ENCODE measurements at places on chromosomes 6 and 20.

- DNase-seq = no peak
Observed at GRCh38 chr6:25417046-25417605, 138.0 kb downstream of the CARMIL1 start.

DNA sequence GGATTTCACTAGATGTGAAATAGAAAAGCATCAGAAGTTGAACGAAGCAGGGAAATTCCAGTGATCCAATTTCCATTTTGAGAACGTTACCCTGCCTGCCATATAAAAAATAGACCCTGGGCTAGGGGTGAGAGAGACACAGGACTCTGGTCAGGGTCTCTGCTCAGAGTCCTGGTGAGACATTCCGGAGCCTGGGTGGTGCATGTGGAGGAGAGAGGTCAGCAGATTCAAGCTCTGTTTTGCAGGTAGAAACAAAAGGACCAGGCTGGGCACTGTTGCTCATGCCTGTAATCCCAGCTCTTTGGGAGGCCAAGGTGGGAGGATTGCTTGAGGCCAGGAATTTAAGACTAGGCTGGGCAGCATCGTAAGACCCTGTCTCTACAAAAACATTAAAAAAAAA lies 17.9 kb downstream of the PKIG start:
- no peak for DNase-seq

DNA sequence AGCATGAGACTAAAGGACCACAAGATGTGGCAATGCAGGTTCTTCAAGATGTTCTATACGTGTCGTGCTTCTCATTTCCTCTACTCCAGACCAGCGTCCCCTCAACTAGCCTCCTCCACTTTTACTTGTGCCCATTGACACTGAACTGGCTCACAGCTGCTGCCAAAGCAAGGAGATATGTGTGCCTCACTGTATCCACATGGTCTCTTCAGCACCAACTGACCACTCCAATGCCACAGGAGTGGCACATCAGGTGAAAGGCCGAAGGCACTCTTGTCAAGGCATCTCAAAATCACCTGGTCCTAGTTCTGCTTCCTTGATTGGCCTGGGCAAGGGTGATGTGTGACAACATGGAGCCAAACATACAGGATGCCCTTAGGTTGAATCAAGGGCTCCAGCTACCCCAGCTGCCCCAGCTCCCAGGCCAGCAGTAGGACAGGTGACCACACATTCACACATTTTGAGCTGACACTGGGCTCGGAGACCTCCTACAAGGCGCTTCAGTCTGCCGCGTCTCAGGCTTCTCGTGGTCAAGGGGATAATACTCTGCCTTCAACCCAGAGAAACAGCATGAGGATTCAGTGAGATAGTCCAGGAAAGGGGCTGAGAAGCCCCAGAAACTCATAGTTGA lies 205.2 kb upstream of the CDH4 start:
- DNase-seq = no peak

DNA sequence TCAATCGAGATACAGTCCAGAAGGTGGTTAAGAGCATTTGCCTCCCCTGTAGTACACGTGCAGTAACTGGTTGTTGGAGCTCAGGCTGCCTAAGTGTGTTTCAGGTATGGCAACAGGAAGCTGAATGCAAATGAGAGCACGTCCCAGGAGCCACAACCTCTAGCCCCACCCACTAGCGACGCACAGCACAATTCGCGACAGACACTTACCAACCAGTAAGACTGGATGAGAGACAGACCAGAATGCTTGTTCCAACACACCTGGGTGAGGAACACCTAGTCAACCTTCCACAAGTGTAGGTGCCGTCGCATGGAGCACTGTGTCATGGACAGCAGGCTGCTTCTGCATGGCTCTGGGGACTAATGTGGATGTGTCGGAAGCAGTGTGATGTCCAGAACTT lies 7.2 kb upstream of the SERPINB1 start:
- DNase-seq = peak; percentile 59

GRCh38 chr6:75205776-75206575 lies at the start of gene COL12A1:
TSS of gene COL12A1 (minus strand) at chr6:75206053. CDS start at chr6:75202792, 3,261 bp downstream.
- peak; percentile 14 for DNase-seq

GRCh38 chr20:49160057-49160929 lies 27.8 kb downstream of the STAU1 start:
- no peak for DNase-seq

DNA sequence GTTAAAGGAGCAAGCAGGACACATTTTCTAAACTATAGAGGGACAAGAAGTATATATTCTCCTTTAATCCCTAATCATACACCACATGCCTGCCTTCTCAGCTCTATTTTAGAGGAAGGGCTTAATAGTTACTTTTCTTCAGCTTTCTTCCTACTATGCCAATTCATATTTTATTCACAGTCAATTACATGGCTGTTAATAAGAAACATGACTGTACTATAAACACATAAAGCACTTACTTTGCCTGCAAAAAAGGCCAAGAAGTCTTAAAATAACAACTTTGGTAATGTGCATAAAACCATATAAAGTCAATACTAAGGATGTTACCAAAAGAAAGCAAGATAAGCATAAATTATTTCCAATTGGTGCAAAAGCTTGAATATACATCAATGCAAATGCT lies 6.4 kb downstream of the KIAA0408 start:
- DNase-seq = no peak

DNA sequence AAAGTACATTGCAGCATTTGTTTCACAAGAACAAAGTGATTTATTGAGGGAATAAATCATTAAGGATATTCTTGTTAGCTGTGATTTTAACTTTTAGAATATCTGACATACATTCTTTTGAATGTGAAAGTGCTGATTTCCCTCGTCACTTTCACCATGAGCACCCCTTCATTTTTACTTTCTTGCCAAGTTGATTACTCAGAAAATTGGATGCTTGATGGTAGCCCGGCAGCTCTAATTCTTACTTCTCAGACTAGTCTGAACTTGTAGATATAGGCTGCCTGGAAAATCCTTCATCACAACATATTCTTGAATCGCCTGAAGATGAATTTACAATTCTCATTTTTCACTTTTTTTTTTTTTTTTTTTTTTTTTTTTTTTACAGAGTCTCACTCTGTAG lies 147.1 kb upstream of the SMLR1 start:
- no peak for DNase-seq

DNA sequence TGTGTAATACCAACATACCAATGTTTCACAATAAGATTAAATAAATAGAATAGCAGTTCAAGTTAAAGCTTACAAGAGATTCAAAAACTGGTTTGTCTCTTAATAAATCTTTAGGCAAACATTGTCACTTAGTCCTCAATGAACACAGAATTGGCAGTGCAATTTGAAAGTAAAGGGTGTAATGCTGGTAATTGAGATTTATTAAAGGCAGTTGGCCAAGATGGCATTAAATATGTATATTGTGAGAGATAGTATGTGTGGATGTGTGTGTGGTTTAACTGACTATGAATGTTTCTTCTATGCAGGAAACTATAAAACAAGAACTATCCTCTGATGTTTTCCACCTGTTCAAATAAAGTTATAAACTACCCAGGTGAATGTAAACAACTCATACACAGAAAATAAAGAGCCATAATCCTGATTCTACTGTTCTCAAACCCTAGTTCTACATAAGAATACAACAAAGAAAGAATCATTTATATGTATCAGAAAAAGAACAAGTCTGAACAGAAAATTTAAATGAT lies 267.9 kb upstream of the PTCHD4 start:
- no peak for DNase-seq

DNA sequence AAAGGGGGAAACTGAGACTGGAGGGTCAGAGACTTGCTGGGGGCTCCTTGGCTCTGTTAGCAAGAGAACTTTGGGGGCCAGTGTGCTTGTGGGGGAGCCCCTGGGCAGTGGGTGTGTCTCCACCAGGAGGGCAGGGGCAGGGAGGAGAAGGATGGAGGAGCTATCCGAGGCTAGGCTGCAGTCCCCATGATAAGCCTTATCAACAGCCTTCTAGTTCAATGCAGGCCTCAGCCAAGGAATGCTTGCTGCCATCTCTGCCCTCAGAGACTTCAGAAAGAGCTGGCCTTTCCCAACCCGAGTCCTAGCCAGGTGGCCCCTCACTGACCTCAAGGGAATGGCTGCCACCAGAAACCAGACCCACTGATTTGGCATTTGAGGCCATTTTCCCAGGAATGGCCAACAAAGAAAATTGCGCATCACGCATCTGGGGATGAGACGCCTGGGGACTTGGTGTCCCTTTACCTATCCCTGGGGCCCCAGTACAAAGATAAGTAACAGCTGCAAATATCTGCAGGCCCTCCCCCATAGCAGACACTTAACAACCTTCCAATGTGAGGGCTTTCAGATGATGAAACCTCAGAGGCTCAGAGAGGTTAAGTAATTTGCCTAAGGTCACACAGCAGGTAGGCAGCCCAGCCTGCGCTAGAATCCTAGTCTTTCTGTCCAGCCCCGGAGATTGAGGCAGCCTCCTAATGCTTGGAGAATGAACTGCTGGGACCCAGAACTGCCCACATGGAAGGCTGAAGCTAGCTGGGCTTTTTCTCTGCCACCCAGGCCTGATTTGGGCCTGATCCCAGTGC lies 4.9 kb downstream of the TGM2 start:
- no peak for DNase-seq

DNA sequence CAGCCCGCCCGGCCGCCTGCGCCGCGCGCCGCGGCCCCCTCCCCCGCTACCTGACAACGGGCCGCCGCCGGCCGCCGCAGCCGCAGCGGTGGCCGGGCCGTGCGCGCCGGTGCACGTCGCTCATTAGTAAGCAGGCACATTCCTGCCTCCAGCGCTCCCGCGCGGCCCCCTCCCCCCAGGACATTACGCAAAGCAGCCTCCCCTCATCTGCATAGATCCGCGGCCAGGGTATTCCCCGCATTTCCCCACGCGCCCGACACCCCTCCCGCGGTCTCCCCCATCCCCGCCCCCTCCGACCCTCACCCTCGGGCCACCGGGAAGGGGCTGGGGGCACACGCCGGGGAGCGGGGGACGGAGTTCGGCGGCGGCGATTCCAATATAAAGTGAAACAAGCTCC lies at the start of gene HIVEP2:
HIVEP2 (minus strand) TSS at position 128 of the 397 bp plus-strand sequence. CDS start 170,438 bp downstream, outside the sequence.
- peak; percentile 89 for DNase-seq

GRCh38 chr6:10725044-10725443 lies 2.2 kb downstream of the TMEM14C start:
- DNase-seq = no peak

GRCh38 chr6:1473166-1473565 lies 83.8 kb downstream of the FOXF2 start:
- no peak for DNase-seq

- no peak for DNase-seq
Observed at GRCh38 chr6:22880686-22881433, 311.5 kb downstream of the HDGFL1 start.

- no peak for DNase-seq
Observed at GRCh38 chr20:21575981-21576740, 62.3 kb upstream of the NKX2-2 start.

DNA sequence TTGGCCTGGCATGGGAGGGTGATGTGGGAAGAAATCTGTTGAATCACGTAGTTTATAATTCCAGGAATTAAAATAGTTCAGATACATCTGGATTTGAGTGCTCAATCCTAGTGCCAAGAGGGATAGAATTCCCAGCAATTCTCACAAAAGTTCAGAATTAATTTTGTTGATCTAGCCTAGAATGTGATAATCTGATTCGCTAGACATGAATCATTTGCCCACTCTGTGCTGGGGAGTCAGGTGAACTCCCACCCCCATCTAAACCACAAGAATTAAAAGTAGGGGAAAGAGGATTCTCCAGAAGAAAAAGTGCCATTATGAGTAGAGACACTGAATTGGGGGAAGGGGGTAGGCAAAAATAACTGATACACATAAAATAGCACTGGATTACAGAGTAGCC lies 85.0 kb downstream of the LIN28B start:
- DNase-seq = no peak

DNA sequence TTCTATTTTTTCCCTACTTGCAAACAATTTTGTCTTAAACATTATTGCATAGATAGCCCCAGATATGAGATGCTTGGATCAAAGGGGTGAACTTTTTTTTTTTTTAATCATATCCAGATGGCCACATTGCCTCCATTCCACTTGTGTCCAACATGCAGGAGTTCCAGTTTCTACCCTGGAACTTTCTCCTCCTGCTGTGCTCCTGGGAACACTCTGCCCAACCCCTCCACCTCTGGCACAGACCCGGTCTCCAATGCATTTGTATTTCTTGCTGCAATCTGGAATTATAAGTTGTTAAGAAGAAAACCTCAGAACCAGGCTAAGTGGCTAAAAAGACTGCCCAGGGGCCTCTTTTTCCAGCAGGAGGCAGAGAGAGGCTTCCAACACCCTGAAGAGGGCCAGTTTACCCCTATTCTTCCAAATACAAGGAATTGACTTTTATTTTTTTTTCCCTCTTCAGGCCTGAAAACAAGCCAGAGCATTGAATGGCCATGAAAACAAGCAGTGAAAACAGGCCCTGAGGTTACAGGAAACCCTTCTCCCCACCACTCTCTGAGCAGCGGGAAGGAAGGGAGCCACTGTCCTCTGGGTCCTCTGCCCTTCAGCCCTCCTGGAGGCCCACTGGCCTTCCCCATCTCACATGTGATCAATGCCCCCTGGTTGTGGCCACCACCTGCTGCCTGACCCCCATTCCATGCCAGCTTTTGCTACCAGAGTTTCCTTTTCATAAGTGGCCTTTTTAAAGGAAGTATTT lies 44.3 kb downstream of the PDYN start:
- no peak for DNase-seq

DNA sequence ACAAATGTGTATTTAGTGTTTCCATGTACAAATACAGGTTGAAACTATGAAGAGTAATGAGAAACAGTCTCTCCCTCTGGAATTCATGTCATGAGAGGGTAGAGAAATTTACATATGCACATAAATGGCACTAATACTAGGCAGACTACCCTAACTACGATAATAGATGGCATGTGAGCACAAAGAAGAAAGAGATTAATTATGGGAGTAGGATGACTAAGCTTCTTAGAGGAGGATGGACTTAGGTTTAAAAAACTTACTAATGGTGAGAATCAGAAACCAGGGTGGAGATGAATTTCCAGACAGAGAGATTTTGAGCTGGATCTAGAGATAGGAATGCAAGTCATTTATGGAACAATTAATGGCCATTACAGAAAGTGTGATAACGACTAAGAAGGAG lies 225.3 kb upstream of the HTR1E start:
- DNase-seq = no peak

DNA sequence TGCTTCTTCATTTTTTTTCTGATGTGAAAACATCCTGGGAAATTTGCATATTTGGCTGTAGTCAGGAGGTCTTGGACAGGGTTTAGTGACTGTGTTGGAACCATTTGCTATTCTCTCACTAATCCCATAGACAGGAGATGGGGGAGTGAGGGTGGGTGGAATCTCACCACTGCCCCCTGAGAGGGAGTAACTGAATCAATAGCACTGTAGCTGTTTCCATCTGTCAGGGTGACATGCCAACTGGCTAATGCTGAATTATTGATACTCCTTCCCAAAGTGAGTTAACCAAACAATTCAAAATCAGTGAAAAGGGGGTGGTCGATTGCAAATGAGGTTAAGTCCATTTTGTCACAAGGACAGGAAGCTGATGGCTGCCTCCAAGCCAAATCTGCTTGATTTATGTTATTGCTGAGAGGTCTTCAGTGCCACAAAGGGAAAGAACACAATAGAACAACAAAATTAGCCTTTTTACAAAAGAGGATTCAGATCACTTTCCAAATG lies 55.1 kb upstream of the B3GAT2 start:
- no peak for DNase-seq

DNA sequence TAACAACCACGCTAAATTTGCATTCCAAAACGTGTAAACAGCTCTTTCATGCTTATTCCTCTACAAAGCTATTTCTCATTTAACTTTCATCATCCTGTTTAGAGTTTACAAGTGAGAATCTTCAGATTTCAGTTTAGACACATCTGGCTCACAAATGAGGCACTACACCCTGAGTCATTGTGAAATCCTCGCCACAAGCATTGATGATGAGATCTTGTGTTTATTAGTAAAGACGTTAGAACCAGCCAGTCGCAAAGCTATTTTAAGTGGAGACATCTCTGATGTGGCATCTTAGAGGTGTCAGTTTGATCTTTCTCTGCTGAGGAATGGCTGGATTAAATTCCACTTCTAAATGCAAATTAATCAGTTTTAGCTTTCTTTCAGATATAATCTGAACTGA lies 8.3 kb upstream of the ISM1 start:
- DNase-seq = no peak
